ENCODE measurements at places on chromosomes 13 and 19.

GRCh38 chr19:39641773-39642172 lies 13.9 kb upstream of the LGALS16 start:
- no peak for DNase-seq

GRCh38 chr19:31249217-31249616 lies 100.0 kb downstream of the TSHZ3 start:
- no peak for DNase-seq

- DNase-seq, result no peak
These were observed 14.2 kb downstream of the EGLN2 start for GRCh38 chr19:40813182-40813581.

DNA sequence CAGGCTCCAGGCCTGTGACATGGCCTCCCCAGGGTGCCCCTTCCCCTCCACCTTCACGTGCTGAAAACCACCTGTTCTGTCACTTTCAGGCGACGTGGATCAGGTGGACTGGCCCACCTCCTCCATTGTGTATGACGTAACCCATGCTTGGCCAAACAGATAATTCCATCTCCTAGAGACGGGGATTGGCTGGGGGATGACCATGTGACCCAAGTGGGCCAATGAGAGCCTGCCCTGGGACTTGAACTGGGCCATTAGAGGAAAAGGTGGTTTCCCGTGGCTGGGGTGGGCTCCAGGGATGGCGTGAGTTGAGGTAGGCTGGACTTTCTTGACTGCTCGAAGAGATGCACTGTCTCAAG lies 3.6 kb upstream of the ADAMTSL5 start:
- DNase-seq, result no peak

DNA sequence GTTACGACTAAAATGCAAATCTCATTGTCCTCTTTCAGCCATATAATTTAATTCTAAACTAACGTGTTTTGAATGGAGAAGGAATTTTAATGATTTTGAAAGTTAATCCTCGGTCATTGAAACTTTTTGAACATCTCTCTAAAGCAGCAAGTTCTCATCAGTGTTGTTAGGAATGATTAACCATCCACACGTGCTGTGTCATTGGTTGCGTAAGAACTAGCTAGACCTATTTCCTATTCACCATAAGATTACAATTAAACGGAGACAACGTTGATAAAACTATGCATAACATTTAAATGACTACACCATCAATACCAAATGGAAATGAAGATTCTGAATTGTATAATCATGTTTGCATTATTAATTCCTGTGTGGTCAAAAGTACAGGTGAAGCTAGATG lies 155.6 kb upstream of the IRS2 start:
- no peak for DNase-seq

- DNase-seq, result no peak
These were observed 211.8 kb downstream of the UQCRFS1 start for GRCh38 chr19:29001141-29001581.
